ENCODE measurements at places on chromosomes 5 and 9. TPM values are rescaled to one million over a fixed set of nuclear protein-coding genes. Genes with fewer than 3 reads are reported as not detected.

SLC25A2 gene
- total RNA-seq, result not detected

DNA sequence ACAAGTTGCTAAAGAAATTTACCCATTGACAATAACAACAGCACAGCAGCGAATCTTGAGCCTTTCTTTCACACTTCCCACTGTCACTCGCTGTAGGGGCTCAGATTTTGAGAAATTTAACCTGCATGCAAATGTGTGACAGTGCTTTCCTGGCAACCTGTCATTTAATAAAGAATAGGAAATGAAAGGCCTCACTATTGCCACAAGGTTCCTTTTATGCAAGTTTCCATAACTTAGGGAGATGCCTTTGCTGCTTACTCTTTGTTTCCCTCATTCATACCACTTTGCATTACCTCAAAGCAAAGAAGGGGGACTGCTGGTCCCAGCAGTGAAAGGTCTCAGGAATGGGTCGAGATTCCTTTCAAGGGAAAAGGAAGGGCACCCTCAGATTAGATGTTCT lies 49.5 kb downstream of the PTCD2 start:
- DNase-seq, result no peak

GRCh38 chr5:159175547-159175946 lies 33.8 kb downstream of the RNF145 start:
- no peak for DNase-seq

GRCh38 chr5:16691731-16692130 lies 74.9 kb upstream of the RETREG1 start:
- DNase-seq, result no peak

GRCh38 chr5:10832987-10833386 lies 72.0 kb upstream of the DAP start:
- DNase-seq, result no peak

DNA sequence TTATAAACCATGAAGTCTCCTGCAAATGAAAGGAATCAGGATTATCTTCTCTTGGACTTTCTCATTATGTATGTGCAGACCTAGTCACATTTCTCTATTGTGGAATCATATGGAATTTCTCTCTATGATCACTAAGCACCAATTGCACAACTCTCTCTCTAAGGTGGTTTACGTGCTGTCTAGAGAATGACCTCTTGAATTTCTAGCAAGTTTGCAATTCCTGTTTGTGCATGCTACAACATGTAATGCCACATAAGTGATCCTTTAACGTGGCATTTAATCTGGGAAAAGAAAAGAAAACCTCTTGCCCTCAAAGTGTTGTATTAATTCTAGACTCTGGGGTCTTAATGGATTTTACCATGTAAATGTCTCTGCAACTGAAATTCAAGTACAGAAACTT lies 5.0 kb upstream of the PPP2R2B start:
- DNase-seq, result no peak

Measured in HT1080 (cell line).